ENCODE measurements at places on chromosomes 3 and 15.
A peak's percentile ranks its signal among the peaks of the same experiment; 100 is the strongest.

GRCh38 chr15:55281517-55282228 lies 7.9 kb downstream of the RAB27A start:
- DNase-seq: no peak

DNA sequence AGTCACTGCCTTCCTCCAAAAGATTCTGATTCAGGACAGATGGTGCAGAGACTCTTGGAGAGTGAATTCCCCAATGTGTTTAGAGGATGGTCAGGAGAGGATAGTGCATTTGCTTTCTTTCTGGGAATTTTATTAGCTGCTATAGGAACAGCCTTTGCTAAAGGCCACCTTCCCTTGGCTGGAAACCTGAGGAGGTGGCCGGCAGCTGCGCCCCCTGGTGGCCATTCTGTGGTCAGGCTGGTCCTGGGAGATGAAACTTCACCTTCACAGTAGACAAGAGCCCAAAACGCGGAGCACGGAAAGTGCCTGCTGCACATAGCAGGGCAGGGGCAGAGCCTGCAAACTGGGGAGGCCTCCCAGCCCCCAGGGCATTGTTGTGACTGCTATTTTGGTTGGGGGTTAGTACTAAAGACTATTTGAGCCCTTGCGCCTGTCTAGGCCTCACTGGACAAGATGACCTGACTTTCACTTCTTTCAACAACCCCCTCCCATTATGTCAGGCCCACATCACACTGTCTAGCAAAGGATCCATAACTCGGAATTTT lies 34.3 kb downstream of the SEC22C start:
- peak; percentile 62 for DNase-seq

GRCh38 chr3:98646680-98647079 lies 53.3 kb upstream of the CPOX start:
- DNase-seq: no peak

DNA sequence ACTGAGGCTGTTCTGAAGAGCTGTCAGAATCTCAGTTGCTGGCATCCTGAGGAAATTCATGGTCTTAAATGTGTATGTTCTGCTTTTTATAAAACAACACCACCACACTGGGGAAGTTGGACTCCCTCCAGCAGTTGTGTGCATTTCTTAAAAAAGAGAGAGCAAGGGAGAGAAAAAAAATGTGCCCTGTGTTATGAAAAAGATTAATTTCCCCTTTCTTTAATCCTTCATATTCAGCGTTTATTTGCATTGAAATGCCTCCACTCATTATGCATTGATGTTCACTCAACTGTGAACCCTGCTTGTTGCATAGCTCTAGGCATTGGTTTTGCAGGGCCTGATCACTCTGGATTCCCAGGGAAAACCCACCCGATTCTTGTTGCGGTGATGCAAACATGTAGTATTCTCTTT lies 4.4 kb upstream of the ZNF609 start:
- no peak for DNase-seq

DNA sequence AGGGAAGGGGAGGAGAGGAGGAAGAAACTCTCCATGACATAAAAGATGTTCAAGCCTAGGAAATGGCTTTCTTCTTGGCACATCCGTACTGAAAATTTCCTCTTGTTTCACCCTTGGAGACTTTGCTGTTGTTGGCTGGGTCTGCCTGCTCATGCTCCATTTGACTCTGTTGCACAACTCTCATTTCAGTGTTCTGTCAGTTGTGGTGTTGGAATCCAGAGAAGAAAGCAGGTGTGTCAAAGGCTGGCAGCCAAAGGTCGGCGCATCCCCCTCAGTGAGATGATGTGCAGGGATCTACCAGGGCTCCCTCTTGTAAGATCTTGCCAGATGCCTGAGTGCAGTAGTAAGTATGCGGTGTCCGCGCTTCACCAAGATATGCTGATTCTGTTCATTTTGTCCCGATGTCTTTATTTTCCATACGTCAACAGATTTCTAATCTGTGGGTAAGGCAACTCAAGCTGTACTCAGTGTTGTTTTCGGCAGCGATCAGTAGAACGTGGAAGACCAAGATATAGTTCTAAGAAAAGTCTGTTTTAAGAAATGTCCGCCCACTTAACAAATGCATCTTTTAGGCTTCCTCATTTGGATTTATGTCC lies 265.2 kb upstream of the GOLGA6L4 start:
- no peak for DNase-seq

GRCh38 chr3:52679199-52679538 lies 6.5 kb downstream of the PBRM1 start:
- DNase-seq: no peak

- DNase-seq: no peak
Measured at GRCh38 chr15:31435912-31436628, 109.4 kb downstream of the KLF13 start.

DNA sequence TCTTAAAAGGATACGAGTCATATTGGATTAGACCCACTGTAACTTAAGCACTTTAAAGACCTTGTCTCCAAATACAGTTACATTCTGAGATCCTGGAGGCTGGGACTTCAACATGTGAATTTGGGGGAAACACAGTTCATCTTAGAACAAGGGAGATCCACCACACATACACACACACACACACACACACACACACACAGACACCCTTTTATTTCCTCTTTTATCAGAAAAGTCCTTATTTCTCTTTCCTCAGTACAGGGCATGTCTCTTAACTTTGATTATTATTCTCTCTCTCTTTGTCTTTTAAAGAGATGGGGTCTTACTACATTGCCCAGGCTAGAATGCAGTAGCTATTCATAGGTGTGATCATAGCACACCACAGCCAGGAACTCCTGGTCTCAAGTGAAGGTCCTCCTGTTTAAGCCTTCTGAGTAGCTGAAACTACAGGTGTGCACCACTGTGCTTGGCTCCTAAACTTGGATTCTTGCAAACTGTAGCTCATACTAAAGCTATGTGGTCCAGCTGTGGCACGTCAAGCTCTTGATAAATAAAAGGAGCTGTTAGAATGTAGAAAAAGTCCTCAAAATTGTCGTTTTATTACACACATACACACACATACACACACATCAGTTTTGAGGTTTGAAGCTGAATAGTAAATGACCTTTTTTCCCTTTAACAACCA lies 7.4 kb downstream of the GOLM2 start:
- DNase-seq: no peak

DNA sequence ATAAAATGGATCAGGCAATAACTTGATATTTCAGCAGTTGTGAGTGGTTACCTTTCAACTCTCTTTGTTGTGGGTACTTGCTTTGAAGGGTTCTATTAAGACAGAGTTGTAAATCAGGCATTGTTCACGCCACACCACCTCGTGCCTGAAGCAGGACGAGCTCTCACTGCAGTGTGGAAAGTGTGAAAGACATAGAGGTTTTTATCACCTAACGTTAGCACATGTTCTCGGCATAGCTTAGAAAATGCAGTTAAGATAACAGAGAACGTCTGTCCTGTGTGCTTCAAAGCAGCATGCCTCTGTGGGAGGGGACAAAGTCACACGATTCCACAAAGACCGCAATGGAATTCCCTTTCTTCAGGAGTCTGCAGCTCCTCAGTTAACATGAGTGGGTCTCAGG lies 7.8 kb downstream of the ADAMTS17 start:
- DNase-seq: no peak

- DNase-seq: no peak
Measured at GRCh38 chr3:69691860-69692259, 47.4 kb upstream of the MITF start.

- no peak for DNase-seq
Measured at GRCh38 chr3:8223766-8224165, 277.9 kb upstream of the LMCD1 start.

DNA sequence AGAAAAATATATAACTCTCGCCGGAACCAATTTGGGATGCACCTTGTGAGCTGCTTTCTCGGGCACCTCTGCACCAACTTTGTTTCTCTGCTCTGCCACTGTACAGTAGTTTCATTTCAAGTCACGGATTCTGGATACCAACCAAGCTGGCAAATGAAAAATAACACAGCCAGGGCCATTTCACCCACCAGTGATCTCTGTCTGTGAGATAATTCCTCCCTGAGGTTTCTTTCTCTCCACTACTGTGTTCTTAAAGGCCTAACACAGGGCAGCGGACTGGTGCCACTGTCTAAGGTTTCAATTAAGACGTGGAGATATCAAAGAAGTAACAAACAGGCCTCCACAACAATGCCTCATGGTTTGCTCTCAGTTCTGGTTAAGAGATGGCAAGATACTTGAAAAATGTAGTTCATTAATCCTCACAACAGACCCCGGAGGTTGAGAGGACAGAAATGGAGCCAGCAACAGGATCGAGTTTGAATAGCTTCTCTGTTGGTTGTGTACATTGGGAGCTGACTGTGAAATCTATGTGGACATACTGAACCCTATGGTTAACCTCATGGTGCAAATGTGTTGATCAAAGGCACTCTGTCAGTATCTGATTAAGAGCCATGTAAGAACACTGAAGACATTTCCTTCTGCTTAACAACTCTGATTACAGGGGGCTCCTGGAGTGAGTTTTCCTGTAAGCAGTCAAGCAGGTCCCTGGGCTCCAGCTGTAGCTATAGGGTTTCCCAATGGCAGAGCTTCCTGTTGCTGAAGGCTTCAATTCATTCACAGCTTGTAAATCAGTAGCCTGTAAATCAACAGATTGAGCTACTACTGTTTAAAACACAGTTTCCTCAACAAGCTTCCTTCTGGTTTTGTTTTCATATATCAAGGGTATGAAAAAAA lies 470.5 kb downstream of the EPHA3 start:
- DNase-seq: no peak

DNA sequence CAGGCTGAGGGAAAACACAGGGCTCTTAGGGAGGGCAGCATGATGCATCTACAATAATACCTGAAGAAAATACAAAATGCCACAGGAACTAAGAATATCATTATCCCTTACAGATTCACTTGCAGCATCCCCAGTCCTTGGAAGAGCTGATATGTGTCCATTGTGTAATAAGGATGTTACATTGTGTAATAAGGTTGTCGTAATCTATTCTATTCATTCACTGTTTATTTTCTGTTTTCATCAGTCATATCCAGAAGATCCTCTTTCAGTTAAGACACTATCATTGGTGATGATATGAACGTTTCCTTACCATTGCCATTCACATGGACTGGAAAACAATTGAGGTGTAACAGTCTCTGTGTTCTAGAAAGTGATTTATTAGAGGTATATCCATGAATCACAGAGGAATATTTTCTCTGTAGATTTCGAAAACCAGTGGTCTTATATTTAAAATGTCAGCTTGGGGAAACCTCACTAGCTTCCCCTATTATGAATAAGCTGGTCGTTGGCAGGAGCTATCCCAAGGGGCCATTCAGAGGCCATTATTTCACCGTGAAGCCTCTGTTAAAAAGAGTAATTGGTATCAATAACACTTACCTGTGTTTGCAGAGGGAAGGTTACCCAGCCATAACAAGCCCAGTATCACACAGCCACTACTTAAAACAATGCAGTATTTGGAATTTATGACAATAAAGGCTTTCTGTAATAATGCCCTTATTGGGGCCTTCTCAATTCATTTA lies 241.1 kb downstream of the ZNF385D start:
- no peak for DNase-seq

GRCh38 chr15:70247281-70247680 lies 149.6 kb upstream of the TLE3 start:
- no peak for DNase-seq

DNA sequence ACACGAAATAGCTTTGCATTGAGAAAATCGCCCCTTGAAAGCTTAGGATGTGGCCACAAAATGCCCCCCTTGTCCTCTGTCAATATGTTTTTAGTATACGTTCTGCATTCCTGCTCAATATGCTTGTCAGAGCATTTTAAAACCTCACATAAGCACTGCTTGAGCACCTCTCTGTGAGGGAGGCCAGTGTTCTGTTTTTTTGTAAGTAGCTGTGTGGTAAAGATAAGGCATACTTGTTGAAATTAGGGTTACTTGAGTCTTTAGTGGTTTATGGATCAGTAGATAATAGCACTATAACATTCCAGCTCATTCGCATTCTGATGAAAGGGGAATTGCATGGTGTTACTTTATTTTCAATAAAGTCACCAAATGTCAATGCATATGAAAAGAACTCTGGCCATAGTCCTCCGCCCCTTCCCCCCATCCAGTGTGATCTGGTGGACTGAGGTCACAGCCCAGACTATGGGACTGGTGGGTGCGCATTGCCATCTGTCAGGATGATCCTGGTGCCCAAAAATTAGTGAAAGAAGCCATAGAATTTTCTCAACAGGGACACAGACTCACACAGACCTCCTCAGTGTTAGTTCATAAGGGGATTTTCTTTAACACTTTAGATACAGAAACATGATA lies 33.1 kb downstream of the IL1RAP start:
- no peak for DNase-seq

- no peak for DNase-seq
Measured at GRCh38 chr3:133448478-133449122, 48.7 kb downstream of the BFSP2 start.

GRCh38 chr15:38975282-38975990 lies 410.8 kb upstream of the RASGRP1 start:
- no peak for DNase-seq

- no peak for DNase-seq
Measured at GRCh38 chr15:72907733-72908132, 124.2 kb upstream of the ADPGK start.

- no peak for DNase-seq
Measured at GRCh38 chr15:25787855-25788520, 75.1 kb downstream of the ATP10A start.

DNA sequence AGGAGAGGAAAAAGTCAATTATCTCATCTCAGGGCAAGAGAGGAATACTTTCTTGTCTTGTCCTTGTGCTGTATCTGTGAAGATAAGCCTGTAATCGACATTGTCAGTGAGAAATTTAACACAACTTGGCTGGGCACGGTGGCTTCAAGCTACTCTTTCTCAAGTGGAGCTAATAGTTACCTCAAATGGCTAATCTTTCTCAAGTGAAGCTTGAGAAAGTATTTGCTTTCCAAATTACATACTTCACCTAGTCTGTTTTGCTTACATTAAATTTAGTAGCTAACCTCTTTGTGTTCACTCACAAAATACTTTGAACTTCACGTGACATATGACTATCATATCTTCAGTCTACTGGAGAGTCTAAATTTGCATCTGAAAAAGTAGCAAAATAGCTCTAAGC lies 48.3 kb upstream of the B3GALNT1 start:
- no peak for DNase-seq

- no peak for DNase-seq
Measured at GRCh38 chr3:126407412-126408044, 12.8 kb downstream of the CFAP100 start.

GRCh38 chr3:180684807-180685206 lies 5.5 kb upstream of the CCDC39 start:
- no peak for DNase-seq

DNA sequence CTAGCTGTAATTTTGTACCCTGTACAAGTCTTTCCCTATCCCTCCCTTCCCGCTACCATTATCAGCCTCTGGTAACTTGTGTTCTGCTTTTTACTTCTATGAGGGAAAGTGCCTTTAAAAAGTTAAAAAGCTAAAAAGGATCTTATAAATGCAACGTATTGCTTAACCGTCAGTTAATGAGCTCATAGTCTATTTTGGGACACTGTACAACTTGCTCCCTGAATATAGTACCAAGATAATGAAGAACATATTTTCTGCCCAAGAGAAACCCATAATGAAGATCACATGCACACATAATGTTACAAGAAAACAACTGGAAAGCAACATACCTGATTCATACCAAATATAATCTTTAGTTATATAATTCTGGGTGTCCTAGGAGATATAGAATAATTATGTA lies 22.6 kb downstream of the ZIC1 start:
- DNase-seq: no peak

Measured in activated CD8-positive, alpha-beta memory T cell treated with anti-CD3 and anti-CD28 coated beads for 1 hour (primary cell).